Activated T-cell treated with anti-CD3 and anti-CD28 coated beads, Interleukin-2, amount 50 U/mL, for 4 hours (primary cell): ENCODE measurements at places on chromosomes 13 and 19. TPM values are rescaled to one million over a fixed set of nuclear protein-coding genes. Genes with fewer than 3 reads are reported as not detected.

CEBPA gene
- 1.5 TPM for total RNA-seq

KLK12 gene
- not detected for total RNA-seq

ZNF600 gene
- 2.4 TPM for total RNA-seq

NAPSA gene
- 9.1 TPM for total RNA-seq

WASF3 gene
- total RNA-seq: 0.33 TPM
